ENCODE measurements at places on chromosomes 4 and X.

DNA sequence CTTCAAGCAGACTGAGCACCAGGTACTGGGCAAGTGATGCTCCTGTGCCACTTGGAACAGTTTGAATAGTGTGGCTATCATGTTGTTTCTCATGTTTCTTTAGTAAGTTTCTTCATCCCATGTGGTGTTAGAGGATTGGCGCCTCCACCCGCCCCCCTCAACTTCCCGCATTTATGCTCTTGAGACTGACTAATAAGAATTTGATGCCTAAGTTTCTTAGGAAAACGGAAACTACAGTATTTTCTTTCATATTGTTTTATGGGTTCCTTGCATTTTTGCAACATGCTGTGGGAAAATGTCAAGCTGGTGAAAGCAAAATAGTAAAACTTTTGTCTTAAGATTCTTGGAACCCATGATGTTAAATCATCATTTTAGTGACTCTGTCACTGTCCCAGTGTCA, 101.2 kb upstream of the SLC4A4 start:
- DNase-seq, result no peak

DNA sequence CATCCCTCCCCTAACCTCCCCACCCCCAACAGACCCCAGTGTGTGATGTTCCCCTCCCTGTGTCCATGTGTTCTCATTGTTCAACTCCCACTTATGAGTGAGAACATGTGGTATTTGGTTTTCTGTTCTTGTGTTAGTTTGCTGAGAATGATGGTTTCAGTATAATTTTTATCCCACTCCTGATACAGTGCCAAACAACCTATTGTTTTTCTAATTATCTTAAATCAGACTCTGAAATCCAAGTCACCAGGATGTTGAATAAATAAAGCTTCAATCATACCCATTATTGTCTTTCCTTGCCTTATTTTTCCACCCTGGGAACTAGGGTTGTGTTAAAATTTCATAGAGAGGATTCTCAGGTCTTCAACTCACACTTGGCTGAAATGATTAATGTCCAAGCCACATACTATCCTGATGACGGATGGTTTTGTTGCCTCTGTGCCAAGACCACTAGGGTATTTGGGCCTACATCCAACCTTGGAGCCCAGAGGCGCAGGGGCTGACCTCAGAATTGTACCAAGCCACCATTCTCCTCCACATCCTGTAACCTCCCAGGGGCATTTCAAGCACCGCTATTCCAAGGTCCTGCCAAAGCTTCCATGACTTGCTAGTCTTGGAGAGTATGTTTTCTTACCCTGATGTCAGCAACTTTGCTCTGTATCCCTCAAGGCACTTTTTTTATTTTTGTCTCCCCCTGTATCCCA, 332.4 kb downstream of the ARHGAP24 start:
- DNase-seq, result no peak

- DNase-seq, result no peak
Measured at GRCh38 chr4:106585915-106586349, 217.4 kb upstream of the GIMD1 start.

DNA sequence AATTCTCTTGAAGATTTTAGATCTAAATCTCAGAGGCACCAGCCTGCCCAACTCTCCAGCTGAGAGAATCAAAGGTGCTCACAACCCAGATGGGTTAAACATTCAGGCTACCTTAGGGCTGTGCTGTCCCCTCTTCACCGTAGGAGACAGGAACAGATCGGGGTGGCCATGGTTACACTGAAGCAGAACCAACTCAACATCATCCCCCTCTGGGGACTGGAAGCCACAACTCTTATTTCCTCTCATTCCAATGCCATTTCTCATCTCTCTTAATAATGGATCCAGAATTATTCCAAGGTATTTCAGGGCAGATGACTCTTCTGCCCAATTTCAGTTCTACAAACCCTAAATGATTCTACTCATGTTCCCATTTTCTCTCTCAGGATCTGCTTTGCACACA, 109.7 kb downstream of the NKX6-1 start:
- DNase-seq, result no peak

DNA sequence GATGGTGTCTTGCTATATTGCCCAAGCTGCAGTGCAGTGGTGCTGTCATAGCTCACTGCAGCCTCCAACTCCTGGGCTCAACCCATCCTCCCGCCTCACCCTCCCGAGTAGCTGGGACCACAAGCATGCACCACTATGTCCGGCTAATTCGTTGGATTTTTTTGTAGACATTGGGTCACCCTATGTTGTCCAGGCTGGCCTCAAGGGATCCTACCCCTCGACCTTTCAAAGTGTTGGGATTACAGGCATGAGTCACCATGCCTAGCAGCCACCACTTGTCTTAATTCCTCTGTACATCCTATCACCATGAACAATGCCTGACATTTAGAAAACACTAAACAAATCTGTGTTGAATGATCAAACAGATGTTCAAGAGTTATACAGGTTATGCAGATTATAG, 76.7 kb downstream of the NLGN4X start:
- no peak for DNase-seq

- DNase-seq, result no peak
Measured at GRCh38 chrX:54978448-54978847, 15.5 kb downstream of the PFKFB1 start.

DNA sequence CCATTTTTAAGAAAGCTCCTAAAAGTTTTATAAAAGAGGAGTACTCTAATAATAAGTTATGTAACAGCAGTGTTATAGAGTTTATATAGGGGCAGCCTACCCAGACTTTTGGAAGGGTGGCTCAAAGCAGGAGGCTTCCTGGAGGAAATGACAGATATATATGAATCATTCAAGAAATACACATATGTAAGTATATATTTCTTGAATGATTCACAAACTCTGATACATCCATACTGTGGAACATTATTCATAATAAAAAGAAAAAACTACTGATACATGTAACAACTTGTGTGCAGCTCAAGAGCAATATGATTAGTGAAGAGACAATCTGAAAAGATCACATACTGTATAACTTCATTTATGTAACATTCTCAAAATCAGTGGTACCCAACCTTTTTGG, 166.2 kb downstream of the WDFY3 start:
- DNase-seq, result no peak

DNA sequence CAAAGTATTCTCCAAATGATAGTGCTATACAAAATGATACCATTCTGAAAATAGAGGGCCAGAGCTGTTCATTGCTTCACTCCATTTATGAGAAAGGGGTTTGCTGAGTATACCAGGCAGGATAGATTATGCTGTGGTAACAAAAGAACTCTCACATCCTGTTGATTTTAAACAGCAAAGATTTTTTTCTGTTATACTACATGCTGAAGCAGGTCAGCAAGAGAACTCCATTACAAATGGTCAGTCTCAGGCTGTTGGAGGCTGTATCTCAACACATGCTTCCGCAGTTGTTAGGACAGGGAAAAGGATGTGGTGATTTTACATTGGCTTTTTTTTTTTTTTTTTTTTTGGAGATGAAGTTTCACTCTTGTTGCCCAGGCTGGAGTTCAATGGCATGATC, 13.7 kb upstream of the KLHL5 start:
- DNase-seq, result no peak

- no peak for DNase-seq
Measured at GRCh38 chrX:72498782-72499181, 73.9 kb downstream of the HDAC8 start.

GRCh38 chr4:185656467-185656931, 121.2 kb upstream of the PDLIM3 start:
- DNase-seq, result no peak
